Hematopoietic multipotent progenitor cell (in vitro differentiated cells): ENCODE measurements at places on chromosomes 1 and 21. TPM values are rescaled to one million over a fixed set of nuclear protein-coding genes. Genes with fewer than 3 reads are reported as not detected.

DNA sequence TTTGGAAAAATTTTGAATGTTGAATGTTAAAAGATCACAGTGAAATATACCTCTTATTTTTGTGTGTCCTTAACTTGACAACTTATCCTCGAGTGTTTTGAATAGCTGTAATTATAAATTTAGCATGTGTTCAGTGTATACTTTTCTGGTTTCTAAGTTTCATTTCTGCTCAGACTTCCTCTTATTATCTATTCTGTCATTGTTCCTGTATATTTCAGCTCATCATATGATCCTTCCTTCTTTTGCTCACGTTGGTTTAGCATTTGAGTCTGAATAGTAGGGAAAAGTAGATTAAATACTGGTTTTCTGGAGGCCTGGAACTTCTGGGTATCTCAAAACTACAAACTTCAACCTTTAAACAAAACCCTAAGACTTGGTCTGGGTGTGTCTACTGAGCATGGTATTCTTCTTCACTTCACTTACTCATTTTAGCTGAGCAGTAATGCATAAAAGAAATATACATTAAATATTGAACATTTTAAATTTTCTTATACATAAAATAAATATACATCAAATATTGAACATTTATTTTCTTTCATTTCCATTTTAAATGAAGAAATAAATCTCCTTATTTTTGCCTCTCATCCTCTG is 3.3 kb upstream of the ATP6V1G3 start:
- peak; percentile 17 for DNase-seq

- peak; percentile 35 for DNase-seq
Measured at GRCh38 chr1:15304708-15305467, 57.9 kb downstream of the FHAD1 start.

- no peak for DNase-seq
Measured at GRCh38 chr1:90174246-90174645, 179.3 kb downstream of the ZNF326 start.

GRCh38 chr1:169550294-169550693 is 36.0 kb downstream of the F5 start:
- peak; percentile 36 for DNase-seq

- no peak for DNase-seq
Measured at GRCh38 chr21:38741950-38742256, 63.8 kb upstream of the ETS2 start.

GRCh38 chr1:180309338-180309737 is 79.3 kb downstream of the LHX4 start:
- no peak for DNase-seq

- DNase-seq = no peak
Measured at GRCh38 chr1:11567244-11568065, 86.8 kb downstream of the FBXO2 start.

- DNase-seq = peak; percentile 66
Measured at GRCh38 chr1:223556414-223557129, 108.9 kb downstream of the CAPN8 start.

DNA sequence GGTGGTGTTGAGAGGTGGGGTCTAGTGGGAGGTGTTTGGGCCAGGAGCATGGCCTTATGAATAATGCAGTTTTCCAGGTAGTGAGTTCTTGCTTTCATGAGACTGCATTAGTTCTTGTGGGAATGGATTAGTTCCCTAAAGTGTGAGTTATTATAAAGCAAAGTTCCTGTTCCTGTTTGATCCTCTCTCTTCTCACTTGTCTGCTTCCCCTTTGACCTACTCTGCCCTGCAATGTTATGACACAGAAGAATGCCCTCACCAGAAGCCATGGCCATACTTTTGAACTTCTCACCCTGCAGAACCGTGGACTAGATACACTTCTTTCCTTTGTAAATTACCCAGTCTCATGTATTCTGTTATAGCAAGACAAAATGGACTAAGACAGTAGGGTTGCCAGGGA is 53.6 kb downstream of the MAP3K7CL start:
- no peak for DNase-seq

GRCh38 chr1:237139732-237140131 is 97.7 kb downstream of the RYR2 start:
- DNase-seq = no peak

- peak; percentile 33 for DNase-seq
Measured at GRCh38 chr1:172145231-172145651, 275.2 kb upstream of the C1orf105 start.

DNA sequence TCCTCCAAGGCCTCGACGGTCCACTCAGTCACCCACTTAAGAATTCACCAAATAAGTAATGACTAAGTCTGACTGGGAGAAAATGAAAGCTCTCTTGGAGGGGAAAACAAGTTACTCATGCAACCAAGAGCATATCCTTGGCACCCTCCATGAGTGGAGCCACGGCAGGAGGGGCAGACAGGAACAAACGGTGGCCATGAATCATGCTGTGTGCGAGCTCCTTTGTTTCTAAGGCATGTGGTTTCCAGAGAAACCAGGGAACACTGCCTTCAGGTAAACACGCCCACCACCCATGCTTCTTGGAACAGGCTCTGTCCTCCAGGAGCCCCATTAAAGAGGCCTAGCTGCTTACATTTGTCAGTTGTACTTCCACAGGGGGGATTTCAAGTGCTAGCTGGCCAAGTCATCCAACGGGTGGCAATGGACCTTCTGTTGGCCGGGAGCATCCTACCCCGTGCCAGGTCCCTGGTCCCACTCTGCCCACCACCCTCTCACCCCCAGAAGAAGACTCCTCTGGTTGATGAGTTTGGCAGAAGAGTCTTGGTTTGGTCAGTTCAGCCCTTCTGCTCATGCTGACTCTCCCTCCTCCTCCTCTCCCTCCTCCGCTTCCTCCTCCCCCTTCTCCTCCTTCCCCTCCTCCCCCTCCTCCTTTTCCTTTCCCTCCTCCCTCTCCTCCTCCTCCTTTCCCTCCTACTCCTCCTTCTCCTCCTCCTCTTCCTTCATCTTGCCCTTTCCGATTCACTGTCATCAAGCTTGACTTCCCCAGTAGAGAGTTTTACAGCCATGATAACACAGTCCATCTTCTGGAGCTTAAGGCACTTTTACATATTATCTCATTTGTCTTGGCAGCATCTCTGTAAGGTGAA is 107.6 kb downstream of the CCDC185 start:
- DNase-seq = no peak

- no peak for DNase-seq
Measured at GRCh38 chr1:101476541-101476940, 239.7 kb downstream of the S1PR1 start.

DNA sequence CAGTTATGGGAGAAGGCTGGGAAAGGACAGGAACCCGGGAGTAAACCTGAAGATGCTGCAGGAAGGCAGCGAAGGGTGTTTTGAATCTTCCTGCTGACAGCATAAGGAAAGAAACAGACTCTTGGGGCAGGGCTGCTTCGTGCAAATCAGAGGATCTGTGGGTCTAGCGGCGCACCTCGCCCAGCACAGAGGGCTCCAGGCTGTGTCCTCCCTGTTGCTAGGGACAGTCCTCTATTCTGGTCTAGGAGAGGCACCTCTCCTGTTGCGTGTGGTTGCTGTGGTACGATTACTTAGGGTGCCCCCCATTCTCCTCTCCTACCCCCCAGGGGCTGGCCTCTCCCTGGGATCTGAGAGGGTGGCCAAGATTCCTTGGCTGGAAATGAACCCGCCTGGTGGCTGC is 11.4 kb downstream of the C2CD2 start:
- DNase-seq = no peak

- DNase-seq = no peak
Measured at GRCh38 chr1:239053279-239053678, 333.1 kb upstream of the CHRM3 start.

DNA sequence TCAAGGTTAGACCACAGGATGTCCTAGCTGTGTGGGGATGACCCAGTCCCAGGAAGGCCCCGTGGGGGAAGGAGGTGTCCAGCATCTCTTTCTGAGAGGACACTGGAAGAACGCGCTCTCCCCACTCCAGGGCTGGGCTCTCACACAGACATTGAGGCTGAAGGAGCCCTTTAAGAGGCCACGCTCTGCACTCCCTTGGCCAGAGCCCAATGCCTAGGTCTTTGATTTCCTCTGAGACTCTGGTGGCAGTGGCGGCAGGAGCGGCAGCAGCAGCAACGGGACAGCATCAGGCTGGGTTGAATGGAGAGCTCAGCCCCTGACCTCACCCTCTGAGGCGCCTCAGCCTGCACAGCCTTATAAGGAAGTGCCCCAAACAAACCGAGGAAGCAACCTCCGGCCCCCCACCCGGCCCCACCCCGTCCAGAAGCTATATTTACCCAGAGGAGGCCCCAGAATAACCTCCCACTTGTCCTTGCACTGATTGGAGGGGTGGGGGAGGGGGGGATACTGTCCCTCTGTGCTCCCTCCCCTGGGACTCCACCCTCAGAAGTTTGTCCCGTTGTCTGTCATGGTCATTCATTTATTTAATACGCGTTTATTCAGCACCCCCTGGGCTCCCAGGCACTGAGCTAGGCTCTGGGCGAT is 12.3 kb downstream of the NES start:
- DNase-seq = no peak

GRCh38 chr1:86201311-86201710 is 44.7 kb upstream of the COL24A1 start:
- no peak for DNase-seq

The FAM43B gene
- total RNA-seq = under 0.01 TPM
